ENCODE measurements at places on chromosomes 2 and 18.

GRCh38 chr18:13556502-13556901 lies 169.9 kb downstream of the FAM210A start:
- no peak for DNase-seq

DNA sequence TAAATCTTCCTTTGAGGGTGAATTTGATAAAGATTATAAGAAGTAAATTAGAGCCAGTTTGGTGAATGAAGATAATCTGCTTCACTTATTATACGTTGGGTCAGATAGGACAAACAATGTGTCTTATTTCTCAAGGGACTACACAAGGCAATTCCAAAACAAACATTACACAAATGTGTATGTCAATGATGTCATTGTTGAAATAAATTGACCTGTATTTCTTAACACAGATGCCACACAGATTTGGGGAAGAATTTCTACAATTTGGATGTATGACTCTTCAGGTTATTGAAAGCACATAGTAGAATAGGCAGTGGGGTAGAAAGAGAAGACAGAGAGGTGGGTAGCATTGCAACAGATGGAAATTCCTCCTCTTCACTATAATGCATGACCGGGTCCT lies 6.9 kb upstream of the CRIM1 start:
- no peak for DNase-seq

DNA sequence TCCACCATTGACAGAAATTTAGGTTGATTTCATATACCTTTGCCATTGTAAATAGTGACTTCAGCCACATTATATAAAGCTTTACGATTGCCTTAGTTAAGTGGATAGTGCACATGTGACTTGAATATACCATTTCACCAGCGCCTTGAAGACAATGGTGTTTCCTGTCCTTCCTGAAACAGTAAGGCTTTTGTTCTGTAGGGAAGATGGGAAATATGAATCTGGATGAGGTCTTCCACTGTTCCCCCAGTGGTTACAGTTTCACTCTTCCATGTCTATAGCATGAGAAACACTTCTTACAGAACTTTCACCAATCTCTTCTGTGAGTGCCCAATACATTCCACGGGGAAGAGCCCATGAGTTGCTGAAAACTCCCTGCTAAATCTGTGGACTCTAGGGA lies 240.5 kb downstream of the TRIB2 start:
- DNase-seq: no peak

DNA sequence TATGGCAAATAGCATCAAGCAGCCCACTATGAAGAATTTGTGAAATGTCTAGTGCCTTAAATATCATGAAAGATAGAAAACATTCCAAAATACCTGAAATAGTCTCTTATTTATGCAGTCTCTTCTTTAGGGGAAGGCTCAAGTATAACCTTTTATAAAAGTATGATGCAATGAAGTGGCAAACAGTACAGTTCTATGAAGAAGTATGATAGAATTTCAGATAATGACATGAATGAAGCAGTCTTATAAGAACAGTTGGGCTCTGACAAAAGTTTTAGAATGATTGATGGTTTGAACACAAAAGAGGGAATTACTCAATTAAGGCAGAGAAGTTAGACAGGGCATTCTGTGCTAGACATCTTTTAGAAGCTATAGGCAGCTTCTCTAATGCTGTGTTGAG lies 1791.8 kb upstream of the PIK3C3 start:
- no peak for DNase-seq

- peak; percentile 57 for DNase-seq
These were observed 1.1 kb upstream of the FN1 start for GRCh38 chr2:215436705-215437565.

DNA sequence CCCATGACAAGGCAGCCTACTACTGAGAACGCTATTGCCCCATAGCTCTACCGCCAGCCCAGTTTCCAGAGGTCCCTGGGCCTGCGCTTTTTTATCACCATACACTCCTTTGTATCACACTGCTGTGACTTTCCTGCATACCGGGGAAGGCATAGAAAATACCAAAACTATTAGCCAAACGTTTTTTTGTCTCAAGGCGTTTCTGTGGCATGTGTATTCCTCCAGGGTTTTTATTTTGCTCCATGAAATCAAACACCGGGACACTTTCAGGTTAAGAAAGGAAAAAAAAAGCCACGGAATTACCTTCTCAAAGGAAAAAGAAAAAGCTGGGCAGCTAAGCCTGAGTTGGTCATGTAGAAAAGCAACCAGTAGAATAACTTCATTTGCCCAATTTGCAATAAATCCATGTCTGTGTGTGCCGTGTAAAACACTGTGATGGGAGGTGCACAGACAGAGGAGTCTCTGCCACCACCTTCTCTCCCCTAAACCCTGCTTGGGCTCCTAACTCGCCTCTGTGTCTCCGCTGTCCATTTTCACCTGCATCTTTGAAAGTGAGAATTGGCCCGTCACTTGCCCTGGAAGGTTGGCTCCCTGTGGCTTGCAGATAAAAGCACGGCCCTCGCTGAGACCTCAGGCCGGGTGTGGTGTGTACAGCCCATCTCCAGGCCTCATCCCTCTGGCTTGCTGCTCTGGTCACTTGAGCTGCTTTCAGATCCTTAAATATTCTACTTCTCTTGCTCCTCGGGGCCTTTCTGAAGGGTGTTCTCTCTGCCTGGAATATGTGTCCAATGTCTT lies 1.7 kb downstream of the AMER3 start:
- DNase-seq: no peak

DNA sequence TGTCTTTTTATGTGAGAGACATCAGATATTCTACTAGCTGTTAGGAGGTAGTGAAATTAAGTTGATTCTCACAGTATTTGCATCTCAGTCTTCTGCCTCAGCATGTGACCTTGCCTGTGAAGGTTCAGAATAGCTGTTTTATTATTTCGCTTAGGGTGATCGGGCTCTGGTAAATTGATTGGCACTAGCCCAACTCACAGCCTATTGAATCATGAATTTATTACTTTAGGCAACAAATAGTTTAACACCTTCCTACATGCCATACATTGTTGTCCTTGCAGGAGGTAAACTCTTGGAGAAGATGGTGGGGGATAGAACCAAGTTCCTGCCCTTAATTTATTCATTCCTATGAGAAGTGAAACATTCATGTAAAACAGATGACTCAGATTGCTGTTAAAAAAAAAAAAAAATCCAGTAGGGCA lies 101.9 kb downstream of the GPD2 start:
- no peak for DNase-seq

DNA sequence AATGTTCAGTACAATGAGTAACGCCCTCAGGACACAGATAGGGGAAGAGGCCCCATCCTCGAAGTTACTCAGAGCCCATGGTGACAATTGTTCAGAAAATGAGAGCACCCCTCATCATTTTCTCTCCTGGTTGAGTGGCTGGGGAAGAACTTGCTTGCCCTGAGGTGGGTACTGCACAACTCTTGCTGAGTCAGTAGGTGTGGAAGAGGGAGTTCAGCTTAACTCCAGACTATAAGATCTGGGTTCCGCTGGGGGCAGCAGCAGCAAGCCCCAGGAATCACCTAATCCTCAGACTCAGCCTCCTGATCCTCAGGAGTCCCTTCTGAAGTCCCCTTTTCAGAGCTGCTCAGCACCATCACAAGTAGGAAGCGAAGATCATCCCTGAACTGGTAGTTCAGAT lies 123.7 kb downstream of the PIEZO2 start:
- DNase-seq: no peak

- DNase-seq: peak; percentile 74
These were observed 18.1 kb downstream of the EPAS1 start for GRCh38 chr2:46315103-46315890.

- no peak for DNase-seq
These were observed 42.3 kb downstream of the AAK1 start for GRCh38 chr2:69601179-69601612.

GRCh38 chr2:164456619-164457018 lies 164.7 kb downstream of the GRB14 start:
- DNase-seq: no peak

GRCh38 chr2:108593547-108594098 lies 59.4 kb downstream of the LIMS1 start:
- DNase-seq: peak; percentile 75

DNA sequence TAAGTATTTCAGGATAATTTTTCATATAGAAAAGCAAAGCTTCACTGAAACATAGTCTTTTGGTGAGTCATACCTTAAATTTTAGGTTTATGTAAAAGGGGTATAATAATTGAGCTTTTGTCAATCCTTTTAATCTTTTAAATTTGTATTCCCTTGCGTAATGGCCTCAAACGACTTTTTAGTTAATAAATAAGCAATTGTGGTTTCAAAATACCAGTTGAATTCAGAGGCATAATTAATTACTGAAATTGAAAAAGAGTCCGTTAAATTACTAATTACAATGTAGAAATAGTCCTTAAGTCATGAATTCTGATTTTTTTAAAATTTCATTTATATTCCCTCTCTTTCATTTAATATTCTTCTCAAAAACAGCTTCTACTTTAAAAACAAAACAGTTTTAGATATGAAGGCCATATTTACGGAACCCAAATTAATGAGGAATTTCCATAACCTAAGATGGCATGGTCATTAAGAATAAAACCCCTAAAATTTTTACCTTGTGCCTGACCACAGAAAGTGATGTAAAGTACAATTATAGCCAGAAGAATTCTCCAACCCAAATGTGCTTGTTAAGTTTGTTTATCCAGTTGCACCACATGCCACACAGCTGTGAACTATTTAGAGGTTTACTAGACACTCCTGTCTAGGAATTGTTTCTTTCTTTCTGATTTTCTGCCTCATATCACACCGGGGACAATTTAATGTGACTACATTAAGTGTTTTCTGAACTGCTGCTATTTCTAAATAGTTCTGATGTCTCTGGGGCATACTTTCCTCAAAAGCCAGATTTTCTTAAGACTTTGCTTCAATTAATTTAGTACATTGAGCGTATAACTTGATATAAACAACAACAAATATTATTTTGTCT lies 60.7 kb upstream of the ITGA4 start:
- DNase-seq: no peak

- no peak for DNase-seq
These were observed 75.7 kb downstream of the TTC21B start for GRCh38 chr2:165877565-165878550.

- peak; percentile 73 for DNase-seq
These were observed 194.2 kb upstream of the PKDCC start for GRCh38 chr2:41853427-41854191.

DNA sequence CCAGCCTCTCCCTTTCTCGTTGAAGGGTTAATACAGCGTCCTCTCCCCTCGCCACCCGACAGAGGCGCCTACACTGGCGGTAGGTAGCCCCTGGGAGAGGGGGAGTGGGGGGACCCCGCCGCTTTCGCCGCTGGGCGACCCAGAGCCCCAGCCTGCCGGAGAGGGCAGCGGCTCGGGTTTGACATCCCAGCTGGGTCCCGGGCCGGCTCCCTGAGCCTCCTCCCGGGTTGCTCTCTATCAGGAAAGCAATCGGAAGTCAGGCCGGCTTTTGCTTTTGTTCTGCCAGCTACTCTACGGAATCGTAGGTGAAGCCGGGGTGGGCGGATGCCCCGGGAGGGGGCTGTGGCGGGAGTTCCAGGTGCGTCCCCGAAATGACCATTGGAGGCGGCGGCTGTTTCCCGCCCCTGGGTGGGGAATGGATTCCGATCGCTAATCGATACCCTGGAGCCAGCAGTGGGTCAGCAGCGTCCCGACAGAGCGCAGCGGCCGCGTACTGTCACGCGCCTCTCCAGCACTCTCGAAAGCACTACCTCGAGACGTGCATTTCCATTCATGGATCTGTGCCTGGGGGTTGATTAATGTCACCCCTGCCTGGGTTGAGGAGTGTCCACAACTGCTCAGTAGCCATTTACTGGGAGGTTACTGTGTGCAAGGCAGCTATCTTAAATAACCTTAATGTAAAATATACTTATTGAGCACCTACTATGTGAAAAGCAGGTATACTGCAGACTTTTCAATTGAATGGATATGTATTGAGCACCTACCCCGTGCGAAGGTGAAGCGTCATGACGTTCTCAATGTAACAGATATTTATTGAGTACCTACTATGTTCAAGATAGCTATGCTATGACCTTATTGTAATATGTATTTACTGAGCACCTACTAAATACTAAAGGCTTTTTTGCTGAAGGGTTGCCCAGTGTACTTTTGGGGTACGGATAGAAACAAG lies 1.1 kb downstream of the MAPK4 start:
- no peak for DNase-seq

- no peak for DNase-seq
These were observed 467.2 kb downstream of the NRXN1 start for GRCh38 chr2:50564766-50565165.

Measured in Caki2 (cell line).